ENCODE measurements at places on chromosomes 3 and 15.

GRCh38 chr3:189038773-189039745 is 132.7 kb upstream of the TPRG1 start:
- DNase-seq: no peak

DNA sequence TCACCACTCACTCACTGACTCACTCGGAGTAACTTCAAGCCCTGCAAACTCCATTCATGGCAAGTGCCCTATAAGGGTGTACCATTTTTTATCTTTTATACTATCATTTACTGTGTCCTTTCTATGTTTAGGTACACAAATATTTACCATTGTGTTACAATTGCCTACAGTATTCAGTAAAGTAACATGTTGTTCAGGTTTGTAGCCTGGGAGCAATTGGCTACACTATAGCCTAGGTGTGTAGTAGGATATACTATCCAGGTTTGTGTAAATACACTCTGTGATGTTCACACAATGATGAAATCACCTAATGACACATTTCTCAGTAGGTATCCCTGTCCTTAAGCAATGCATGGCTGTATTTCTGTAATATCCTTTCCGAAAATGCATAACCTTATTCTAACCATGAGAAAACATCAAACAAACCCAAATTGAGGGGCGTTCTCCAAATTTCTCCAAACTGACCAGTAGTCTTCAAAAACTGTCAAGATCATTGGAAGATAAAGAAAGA is 17.9 kb upstream of the CNOT10 start:
- no peak for DNase-seq

DNA sequence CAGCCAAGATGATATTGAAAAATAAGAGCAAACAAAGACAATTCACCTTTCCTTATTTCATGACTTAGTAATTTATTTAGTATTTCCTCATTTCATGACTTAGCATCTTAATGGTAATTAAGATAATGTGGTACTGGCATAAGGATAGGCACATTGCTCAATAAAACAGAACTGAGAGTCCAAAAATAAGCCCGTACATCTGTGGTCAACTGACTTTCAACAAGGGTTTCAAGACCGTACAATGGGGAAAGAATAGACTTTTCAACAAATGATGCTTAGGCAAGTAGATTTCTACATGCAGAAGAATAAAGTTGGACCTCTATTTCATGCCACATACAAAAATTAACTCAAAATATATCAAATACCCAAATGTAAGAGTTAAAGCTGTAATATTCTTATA is 603 bp upstream of the PYDC2 start:
- no peak for DNase-seq

DNA sequence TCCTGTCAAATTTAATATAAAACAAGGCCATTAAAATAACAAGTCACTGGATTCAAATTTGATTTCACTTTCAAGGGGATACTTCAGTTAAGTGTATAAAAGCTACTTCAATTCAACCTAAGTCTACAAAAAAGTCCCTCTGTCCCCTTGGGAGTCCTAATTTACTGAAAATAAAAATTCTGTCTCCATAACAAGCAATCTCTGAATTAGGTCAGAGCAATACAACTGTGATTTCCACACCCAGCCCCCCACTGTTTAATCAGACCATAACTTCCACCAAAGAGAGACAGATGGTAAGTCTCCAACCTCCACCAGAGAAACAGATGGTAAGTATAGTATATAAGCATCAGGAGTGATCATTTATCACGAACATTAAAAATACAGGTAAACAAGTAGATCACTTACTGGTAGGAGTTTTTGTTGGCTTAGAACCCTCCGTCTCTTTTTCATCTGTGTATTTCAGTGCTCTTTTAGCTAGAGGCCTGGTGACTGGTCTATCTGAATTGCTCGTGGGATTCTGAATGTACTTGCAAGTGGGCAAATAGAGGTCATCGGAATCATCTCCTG is 12.1 kb downstream of the SGO1 start:
- no peak for DNase-seq

DNA sequence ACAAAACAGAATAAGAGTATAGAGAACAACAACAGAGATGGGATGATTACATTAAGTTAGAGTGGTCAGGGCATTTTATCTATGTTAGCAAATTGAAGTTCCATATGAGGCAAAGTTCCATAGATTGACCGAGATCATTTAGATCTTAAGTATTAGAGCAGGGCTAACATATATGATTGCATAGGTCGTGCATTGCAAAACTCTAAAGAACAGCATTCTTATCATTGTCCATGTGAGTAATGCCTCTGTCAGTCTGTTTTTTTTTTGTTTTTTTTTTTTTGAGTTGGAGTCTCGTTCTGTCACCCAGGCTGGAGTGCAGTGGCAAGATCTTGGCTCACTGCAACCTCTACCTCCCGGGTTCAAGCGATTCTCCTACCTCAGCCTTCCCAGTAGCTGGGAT is 341.7 kb upstream of the KCNH8 start:
- no peak for DNase-seq

- DNase-seq: no peak
These were observed 321.8 kb downstream of the CTNNB1 start for GRCh38 chr3:41521010-41521655.
